NCI-H1694 treated with DMSO at 0.1 percent for 48 hours (cell line): ENCODE measurements at places on chromosomes 16 and 17.

- no peak for DNase-seq
Observed at GRCh38 chr16:27242868-27243590, 25.5 kb downstream of the NSMCE1 start.

- DNase-seq, result no peak
Observed at GRCh38 chr17:75475144-75475835, 18.9 kb downstream of the TMEM94 start.

GRCh38 chr17:10215286-10215685 is 16.9 kb upstream of the GAS7 start:
- DNase-seq, result no peak

GRCh38 chr16:20301840-20302239 is 25.5 kb downstream of the GP2 start:
- no peak for DNase-seq

DNA sequence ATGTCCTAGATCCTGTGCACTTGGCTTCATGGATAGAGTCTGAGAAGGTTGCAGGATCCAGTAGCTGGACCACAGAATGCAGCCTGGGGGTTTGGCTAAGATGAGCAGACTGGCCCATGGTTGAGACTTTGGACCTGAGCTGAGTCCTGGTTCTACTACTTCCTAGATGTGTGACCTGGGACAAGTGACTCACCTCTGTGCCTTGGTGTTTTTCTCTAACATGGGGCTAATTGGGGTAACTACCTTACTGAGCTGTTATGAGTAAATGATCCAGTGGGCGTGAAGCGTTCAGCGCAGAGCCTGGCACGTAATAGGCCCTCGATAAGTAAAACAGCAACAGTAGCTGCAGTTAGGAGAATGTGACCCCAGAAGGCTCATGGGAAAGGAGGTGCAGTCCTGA is 38.8 kb downstream of the SNX20 start:
- no peak for DNase-seq

- DNase-seq, result no peak
Observed at GRCh38 chr17:12227547-12227946, 206.9 kb downstream of the MAP2K4 start.

DNA sequence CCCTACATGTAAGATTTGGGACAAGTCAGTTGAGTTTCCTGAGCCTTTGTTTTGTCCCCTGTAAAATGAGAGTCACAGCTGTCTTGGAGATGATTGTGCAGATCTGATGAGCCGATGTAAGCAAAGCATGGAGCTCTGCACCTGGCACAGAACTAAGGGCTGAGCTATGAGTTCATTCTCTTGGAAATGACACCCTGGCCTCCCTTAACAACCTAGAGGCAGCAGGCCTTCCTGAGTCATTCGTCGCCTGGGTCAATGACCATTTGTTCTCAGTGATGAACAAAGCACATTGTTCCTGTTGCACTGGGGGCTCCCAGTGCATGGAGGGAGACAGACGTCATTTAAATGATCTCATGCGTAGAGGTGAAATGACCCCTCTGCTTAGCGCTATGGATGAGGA is 62.8 kb upstream of the GCSH start:
- no peak for DNase-seq

- peak; percentile 83 for DNase-seq
Observed at GRCh38 chr16:17328932-17329331, 141.8 kb downstream of the XYLT1 start.

DNA sequence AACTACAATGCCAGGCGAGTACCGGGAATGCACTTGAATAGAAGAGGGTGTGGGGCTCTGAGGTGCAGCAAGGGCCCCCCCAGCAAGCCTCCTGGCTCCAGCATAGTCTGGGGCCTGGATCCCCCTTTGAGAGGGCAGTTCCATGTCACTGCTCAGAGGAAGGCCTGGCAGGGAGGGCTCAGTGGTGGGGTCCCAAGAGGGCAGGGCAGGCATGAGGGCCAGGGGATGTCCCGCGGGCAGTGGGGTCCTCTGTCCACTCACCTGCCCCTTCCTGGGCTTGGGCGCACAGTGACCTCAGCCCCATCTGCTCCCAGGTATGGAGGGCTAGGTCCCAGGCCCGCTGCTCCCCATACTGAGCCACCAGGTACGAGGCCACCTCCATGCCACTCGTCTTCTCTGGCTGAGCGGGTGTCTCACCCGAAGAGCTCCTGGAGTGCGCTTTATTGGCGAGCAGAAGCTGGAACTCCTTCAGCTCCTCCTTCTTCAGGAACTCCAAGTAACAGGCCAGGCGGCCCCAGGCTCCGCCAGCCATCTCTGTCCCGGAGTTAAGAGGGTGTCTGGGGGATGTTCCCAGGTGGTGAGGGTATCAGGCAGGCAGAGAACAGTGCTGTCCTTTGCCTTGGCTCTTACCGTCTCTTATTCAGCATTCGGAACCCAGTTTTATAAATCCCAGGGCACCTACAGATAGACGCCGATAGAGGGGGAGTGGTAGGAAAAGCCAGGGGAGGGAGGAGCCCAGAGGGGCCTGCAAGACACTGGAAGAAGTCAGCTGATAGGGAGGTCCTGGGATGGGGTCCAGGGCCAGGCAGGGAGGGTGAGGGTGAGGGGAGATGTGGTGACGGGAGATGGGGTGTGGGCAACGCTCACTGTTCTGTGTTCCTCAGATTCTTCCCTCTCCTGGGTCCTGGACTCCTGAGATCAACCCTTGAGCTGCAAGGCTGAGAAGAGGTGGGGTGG is 605 bp downstream of the NLRP1 start:
- no peak for DNase-seq

GRCh38 chr17:7219812-7220592 is at the start of the genes ACADVL and DLG4:
Gene ACADVL (plus strand): TSS chr17:7219938. CDS start chr17:7219985, 47 bp downstream.
Gene DLG4 (minus strand): TSS chr17:7219836.
- peak; percentile 59 for DNase-seq

- no peak for DNase-seq
Observed at GRCh38 chr16:67036323-67036741, 7.4 kb downstream of the CBFB start.

DNA sequence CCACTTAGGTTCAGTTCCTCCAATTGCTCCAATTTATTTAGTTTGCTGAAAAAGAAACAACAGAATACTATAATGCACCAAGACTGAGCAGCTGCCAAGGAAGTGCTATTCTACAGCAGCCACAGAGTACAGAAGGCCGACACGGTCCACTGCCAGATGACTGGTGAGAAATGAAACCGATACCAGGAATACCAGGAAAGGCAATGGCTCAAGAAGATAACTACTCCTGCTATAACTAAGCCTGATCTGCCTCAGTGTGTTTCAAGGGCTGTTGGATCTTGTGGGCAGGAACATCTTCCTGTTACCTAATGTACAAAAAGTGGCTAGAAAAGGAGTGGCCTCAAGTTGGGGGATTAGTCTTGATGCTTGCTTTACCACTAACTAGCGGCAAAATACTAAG is 32.8 kb downstream of the MARVELD3 start:
- DNase-seq, result no peak

- no peak for DNase-seq
Observed at GRCh38 chr17:30433514-30433913, 43.7 kb upstream of the GOSR1 start.

DNA sequence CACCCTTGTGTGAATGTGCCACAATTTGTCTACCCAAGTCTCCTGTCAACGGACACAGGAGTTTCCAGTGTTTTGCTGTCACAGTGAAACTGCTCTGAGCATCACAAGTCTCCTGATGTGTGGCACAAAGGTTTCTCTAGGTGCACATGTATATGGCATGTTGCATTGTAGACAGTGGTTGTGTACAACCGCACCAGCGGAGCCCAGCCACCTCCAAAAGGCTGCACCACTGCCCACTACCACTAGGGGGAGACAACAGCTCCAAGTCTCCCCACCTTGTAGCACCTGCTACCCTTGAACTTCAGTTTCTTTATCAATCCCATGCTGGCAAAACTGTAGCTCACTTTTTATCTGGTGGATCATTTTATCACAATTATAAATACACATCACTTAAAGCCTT is 95.5 kb upstream of the ZNF469 start:
- DNase-seq, result no peak

GRCh38 chr17:31487648-31488263 is 96.3 kb downstream of the RAB11FIP4 start:
- peak; percentile 41 for DNase-seq

GRCh38 chr16:83935005-83935857 is 17.8 kb upstream of the OSGIN1 start:
- DNase-seq, result no peak

- DNase-seq, result no peak
Observed at GRCh38 chr17:50687200-50688066, 20.3 kb downstream of the ANKRD40 start.

DNA sequence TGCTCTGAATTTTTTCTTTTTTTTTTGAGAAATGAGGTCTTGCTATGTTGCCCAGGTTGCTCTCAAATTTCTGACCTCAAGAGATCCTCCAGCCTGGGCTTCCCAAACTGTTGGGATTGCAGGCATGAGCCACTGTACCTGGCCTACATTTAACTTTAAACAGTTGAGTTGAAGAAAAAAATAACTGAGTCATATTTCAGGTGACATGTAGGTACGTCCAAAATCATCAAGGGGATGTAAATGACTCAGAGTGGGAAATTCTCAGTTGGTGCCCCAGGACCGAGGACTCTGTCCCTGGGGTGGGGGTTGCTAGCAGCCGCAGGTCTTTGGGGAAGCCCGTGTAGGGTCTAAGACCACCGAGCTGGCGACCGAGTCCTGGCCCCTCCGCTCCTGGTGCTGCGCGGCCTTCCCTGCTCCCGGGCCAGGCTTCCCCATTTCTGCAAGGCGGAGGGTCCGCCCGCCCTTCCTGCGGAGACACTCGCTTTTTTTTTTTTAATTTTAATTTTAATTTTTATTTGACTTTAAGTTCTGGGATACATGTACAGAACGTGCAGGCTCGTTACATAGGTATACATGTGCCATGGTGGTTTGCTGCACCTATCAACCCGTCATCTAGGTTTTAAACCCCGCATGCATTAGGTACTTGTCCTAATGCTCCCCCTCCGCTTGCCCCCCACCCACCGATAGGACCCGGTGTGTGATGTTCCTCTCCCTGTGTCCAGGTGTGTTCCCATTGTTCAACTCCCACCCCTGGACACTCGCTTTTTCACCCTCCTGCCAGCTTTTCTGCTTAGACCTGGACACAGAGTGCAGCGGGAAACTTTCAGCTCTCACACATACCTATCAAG is 12.7 kb upstream of the N4BP1 start:
- no peak for DNase-seq

- no peak for DNase-seq
Observed at GRCh38 chr16:65532258-65532657, 410.4 kb upstream of the CDH11 start.

GRCh38 chr16:64459821-64460220 is 662.0 kb downstream of the CDH11 start:
- no peak for DNase-seq

DNA sequence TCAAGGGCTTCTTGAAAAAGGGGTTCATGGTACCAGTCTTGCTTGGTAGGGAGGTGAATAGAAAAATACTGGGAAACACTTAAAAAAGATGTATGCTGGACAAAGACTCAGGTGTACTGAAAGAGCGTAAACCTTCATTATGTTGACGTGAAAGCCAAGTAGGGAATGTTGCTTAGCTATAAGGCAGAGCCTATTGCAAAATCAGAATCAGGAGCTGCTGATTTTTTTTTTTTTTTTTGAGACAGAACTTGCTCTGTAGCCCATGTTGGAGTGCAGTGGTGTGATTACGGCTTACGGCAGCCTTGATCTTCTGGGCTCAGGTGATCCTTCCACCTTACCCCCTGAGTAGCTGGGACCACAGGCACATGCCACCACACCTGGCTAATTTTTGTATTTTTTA is 3.9 kb downstream of the TMEM94 start:
- no peak for DNase-seq

DNA sequence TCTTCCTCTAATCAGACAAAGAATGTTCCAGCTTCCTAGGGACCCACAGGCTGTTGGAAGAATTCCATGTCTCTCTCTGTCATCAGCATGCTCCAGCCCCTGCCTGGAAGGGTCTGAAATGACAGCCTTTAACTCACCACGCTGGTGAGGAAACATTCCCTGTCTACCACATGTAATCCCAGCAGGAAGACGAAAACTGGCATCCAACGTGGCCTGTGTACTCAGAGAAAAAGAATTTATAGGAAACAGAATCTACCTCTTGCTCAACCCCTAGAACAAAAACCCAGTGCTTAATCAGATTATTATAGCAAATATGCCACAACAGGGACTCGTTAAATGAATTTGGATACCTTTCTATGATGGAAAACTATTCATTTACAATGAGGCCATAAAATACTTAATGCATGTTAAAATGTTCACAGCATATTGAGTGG is 147.3 kb upstream of the FOXF1 start:
- no peak for DNase-seq

GRCh38 chr17:80894726-80895125 is 96.9 kb upstream of the CHMP6 start:
- no peak for DNase-seq

DNA sequence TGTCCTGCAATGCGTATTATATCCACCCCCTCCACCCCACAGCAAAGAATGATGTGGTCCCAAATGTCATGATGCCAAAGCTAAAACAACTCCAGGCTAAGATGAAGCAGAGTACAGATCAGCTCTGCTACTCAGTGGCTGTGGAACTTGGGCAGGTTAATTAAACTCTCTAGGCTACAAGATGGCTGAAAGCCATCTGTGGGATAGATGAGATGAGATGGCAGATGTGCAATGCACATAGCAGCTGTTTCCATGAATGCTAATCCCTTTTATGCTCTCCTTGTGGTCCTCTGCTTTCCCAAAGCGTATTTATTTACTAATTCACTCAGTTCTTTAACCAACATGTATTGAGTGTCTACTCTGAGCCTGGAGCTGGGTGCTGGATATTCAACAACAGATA is 114.4 kb downstream of the GRIN2A start:
- peak; percentile 81 for DNase-seq

GRCh38 chr16:51657848-51658247 is 506.8 kb upstream of the SALL1 start:
- DNase-seq, result no peak

GRCh38 chr16:89519881-89520280 is 11.7 kb downstream of the SPG7 start:
- DNase-seq, result no peak

DNA sequence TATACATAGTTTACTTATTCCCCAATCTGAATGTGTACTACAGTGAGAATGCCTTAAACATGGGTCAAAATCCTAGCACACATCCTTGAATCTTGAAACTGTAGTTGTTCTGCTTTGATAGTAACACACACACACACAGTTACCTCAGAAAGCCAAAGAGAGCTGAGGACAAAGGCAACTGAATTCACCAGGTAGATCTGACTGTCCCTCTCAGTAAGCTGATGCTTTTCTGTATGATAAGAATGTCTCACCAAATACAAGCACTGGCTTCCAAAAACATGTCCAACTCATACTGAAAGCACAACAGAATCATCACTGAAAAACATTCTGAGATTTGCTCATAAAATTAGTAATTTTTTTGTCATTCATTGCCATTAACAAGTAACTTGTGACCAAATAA is 104.3 kb upstream of the DYNLRB2 start:
- no peak for DNase-seq

- no peak for DNase-seq
Observed at GRCh38 chr16:28103516-28104170, 40.1 kb upstream of the GSG1L start.

GRCh38 chr17:77563439-77564102 is 394.9 kb upstream of the TNRC6C start:
- DNase-seq, result no peak

- DNase-seq, result peak; percentile 83
Observed at GRCh38 chr16:4474192-4474961, at the start of gene NMRAL1. Gene NMRAL1 (minus strand): TSS chr16:4474625. CDS start chr16:4474132, 493 bp downstream.

GRCh38 chr16:89133457-89134127 is 38.0 kb upstream of the CDH15 start:
- DNase-seq, result no peak
